LHCN-M2 (cell line): ENCODE measurements at places on chromosomes 2 and 18. TPM values are rescaled to one million over a fixed set of nuclear protein-coding genes. Genes with fewer than 3 reads are reported as not detected.

- no peak for DNase-seq
Measured at GRCh38 chr2:167908786-167909185, 338.6 kb downstream of the STK39 start.

DNA sequence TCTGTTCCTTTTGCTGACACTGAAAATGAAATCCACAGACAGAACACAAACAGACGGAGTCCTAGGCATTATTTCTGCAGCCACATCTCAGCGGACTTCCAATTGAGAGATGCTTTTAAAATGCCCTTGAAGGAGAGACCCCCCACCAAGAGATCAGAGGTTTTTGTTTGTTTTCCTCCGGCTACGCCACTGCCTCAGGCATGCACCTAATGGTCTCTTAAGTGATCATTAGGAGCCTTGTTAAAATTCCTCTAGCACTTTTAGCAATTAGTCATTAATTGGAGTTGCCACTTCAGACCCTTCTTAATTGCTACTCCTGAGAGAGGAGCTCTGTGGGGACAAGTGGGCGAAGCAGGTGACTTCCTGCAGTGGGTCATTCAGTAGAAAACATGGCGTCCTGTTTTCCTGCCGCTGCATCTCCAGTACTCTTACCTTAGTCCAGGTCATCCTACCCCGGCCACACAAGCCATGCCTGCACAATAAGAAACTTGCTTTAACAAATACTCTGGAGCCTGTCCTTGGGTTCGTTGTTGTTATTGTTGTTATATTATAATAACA lies 257.7 kb upstream of the CHAC2 start:
- DNase-seq, result no peak

GRCh38 chr2:157504623-157505022 lies 60.7 kb upstream of the CYTIP start:
- no peak for DNase-seq

IL18RAP gene
- not detected in 2 replicates for total RNA-seq

DNA sequence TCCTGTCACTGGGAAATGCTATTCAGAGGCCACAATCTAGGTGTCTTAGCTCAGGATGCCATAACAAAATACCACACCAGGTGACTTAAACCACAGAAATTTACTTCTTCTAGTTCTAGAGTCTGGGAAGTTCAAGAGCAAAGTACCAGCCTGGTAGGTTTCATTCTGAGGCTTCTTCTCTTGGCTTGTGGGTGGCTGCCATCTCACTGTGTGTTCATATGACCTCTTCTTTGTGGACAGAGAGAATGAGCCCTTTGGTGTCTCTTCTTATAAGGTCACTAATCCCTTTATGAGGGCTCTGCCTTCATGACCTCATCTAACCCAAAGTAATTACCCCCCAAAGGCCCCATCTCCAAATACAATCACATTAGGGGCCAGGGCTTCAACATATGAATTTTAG lies 57.3 kb downstream of the RHOB start:
- DNase-seq, result no peak

DNA sequence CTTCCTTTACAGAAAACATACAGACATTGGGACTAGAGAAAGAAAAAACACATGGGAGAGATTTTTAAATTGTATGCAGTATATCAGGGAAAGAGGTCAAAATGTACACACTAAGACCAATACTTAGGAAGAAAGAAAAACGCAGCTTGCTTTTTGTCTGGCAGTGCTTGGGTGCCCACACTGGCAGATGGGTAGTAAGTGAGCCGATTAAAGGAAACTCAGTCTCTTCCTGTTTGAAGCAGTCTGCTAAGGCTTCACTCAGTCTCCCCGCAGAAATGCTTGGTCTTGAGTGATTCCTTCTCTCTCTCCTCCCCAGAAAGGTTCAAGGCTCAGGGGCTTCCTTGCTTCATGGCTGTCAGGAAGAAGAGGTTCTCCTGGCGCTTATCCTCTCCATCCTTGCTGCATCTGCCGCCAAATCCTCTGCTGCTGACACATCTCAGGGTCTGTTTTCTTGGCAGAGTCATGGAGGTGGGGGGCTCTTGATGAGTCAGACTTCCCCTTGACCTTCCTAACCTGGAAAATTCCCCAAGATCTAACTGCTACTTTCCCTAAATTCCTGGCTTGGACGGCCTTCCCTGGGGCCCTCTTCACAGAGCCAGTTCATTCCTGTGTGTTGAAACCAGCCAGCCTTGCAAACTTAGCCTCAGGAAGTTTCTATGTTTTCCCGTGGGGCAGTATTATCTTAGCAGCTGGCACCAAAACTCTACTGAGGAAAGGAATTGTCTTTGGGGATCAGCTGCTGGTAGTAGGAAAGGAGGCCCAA lies 10.5 kb upstream of the TMSB10 start:
- peak; percentile 87 for DNase-seq

DNA sequence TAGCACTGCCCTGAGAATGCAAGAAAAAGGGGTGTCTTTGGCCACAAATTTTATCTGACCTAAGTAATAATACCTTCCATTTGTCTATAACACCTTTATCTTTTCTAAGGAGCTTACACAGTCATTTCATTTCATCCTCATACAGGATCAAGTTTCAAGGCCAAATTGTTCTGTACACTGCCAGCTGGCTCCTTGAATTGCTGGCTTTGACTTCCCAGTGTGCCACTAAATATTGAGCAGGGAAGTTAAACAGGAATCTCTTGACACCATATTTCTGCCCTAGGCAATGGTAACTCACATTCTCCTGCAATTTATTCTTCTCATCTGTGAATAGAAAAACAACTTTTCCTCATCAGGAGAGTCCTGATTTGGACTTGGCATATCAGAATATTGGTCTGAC lies 195.1 kb upstream of the LRP1B start:
- no peak for DNase-seq

GRCh38 chr2:200765139-200765951 lies 46.4 kb upstream of the BZW1 start:
- DNase-seq, result peak; percentile 90
